ENCODE measurements at places on chromosomes 12 and 14. TPM values are rescaled to one million over a fixed set of nuclear protein-coding genes. Genes with fewer than 3 reads are reported as not detected.

GRCh38 chr12:3041558-3042164, 35.5 kb upstream of the TSPAN9 start:
- peak; percentile 88 for ATAC-seq

GRCh38 chr12:118356809-118357256, 15.9 kb downstream of the TAOK3 start:
- peak; percentile 46 for ATAC-seq

GRCh38 chr14:104075530-104076151, 9.9 kb upstream of the ASPG start:
- no peak for ATAC-seq

DNA sequence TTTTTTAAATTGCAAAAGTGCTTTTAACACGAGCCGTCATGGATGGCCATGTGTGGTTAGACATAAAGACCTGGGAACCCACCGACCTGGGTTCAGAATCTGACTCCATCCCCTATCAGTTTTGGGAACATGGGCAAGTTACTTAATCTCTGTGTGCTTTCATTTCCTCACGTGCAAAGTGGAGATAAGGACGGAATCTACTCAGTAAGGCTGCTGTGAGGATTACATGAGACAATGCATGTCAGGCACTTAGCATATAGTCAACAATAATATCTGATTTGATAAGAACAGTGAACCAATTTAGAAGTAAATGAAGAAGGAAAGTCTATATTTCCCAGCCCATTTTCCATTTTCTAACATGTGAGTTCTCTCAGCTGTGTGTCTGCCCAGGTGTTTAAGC, 235.4 kb downstream of the SUDS3 start:
- no peak for ATAC-seq

GRCh38 chr12:1117970-1118563, 127.0 kb downstream of the ERC1 start:
- ATAC-seq, result no peak

DNA sequence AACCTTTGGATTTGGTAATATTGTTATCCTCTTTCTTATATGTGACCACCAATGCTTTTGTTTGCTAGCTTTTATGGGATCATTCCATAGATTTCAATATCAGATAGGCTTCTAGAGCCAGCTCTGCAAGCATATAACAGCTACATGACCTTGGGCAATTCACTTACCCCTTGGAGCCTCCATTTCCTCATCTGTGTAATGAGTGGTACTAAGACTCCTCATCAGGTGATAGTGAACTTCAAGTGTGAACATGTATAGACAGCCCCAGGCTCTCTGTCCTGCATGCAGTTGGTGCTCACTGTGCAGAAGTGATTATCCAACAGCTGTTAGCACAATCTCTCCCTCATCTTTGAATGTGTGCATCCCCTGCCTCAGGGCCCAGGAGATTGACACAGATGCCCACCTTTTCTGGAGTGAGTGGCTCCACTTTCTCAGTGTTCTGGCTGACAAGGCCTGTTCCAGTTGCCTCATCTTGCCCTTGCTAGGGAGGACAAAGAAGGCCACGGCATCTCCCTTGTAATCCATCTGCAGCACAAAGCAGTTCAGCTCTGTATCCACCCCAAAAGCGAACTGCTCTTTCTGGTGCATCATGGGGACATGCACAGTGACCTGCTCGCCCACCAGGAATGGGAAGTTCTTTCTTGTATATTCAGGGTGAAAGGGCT, 9.2 kb downstream of the SERPINA9 start:
- no peak for ATAC-seq

DNA sequence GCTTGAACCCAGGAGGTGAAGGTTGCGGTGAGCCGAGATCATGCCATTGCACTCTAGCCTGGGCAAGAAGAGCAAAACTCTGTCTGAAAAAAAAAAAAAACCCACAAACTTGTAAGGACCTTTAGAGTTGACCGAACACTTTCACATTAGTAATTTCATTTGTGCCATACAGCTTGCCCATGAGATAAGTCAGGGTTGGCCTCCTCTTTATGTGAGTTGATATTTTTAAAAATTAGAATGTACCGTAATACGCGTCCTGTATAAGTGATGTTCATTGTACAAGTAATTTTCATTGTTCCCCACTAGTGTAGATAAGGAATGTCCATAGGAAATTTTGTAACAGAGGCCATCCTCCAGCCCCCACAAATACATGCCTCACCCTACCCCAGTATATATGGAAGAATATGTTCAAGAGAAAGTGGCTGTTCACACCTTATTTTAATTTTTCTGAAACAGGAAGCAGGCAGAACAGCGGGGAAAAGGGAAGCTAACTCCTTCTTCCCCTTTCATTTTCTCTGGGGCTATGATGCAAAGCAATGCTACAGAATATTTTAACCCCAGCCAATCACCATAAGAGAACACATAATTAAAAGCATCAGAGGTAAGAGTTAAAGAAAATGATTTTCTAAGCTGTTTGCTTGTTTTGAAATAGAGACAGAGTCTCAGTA, 31.9 kb upstream of the HIF1A start:
- ATAC-seq, result peak; percentile 40

DNA sequence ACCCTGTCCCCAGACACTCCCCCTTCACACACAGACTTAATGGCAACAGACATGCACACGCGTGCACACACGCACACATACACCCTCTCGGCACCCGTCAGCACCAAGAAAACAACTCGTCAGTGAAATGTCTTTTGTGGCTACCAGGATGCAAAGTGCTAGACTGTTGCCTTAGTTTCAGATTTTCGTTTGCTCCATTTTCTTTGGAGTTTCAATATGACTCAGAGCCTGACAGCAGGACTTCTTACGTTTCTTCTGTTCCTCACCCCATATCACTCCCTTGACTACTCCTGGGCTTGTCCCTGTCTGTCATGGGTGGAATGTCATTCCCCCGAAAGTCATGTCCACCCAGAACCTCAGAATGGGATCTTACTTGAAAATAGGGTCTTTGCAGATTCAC, 182.9 kb downstream of the GLT1D1 start:
- ATAC-seq, result no peak

DNA sequence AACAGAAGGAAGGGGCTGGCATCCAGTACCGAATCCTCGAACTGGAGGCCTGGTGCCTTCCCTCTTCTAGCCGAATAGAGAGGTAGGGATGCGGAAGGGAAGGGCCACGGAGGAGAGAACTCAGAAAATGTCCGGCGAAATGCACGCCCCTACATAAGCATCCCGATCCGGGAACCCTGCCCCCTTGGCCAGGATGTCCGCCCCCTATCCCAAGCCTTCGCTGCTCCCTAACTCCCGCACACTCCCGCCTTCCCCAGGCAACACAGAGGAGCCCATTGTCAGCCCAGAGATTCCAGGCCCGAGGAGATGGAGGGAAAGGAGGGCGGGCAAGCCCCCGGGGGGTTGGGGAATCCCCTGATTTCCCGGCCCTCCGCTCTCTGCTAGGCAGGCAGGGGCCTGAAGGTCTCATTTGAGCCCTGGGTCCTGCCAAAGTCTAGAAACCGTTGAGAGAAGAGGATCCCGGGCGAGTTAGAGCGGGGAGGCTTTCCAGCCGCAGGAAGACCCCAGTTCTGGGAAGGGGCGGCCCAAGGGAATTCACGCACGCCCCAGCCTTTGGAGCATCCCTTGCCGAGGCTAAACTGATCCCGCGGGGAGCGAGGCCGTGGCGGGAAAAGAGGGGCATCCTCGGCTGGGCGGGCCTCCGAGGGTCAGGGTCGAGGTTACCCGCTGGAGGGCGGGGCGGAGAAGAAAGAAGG, 569 bp upstream of the ARHGEF40 start:
- no peak for ATAC-seq

DNA sequence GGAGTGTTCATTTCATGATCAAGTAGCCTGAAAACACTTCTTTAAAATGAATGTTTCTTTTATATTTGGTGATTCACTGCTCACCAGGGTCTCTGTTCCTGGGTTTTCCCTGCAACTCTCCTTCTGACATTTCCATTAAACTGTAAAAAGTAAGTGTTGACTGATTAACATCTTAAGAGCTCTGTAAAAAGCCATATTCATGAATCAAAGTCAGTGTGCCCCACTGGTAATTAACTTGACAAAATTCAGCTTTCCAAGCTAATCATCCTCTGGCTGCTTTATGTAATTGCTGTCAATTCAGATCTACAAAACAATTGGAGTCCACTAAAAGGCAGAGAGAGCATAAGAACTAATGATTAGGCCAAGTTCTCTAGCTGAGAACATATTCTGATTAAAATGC, 41.6 kb downstream of the CNTN1 start:
- ATAC-seq, result no peak

LDHB gene
- 1,593 TPM for total RNA-seq

PLD4 gene
- not detected for total RNA-seq

ZNF891 gene
- total RNA-seq, result 1.4 TPM

KRT74 gene
- total RNA-seq, result not detected

DACT1 gene
- 2.8 TPM for total RNA-seq

NANOG gene
- not detected for total RNA-seq

COX8C gene
- total RNA-seq, result not detected

MOK gene
- 2.3 TPM for total RNA-seq

SDR9C7 gene
- not detected for total RNA-seq

EMP1 gene
- total RNA-seq, result 60.2 TPM

LYZ gene
- not detected for total RNA-seq

RTN1 gene
- total RNA-seq, result not detected

Measured in activated T-helper 17 cell treated with anti-CD3 and anti-CD28 coated beads, Interleukin-2, amount 50 U/mL, for 72 hours (primary cell).